ENCODE measurements at places on chromosomes 7 and 10.

GRCh38 chr7:16670021-16670420 is 24.0 kb downstream of the BZW2 start:
- no peak for DNase-seq

GRCh38 chr10:125982260-125982948 is 86.0 kb downstream of the FANK1 start:
- no peak for DNase-seq

DNA sequence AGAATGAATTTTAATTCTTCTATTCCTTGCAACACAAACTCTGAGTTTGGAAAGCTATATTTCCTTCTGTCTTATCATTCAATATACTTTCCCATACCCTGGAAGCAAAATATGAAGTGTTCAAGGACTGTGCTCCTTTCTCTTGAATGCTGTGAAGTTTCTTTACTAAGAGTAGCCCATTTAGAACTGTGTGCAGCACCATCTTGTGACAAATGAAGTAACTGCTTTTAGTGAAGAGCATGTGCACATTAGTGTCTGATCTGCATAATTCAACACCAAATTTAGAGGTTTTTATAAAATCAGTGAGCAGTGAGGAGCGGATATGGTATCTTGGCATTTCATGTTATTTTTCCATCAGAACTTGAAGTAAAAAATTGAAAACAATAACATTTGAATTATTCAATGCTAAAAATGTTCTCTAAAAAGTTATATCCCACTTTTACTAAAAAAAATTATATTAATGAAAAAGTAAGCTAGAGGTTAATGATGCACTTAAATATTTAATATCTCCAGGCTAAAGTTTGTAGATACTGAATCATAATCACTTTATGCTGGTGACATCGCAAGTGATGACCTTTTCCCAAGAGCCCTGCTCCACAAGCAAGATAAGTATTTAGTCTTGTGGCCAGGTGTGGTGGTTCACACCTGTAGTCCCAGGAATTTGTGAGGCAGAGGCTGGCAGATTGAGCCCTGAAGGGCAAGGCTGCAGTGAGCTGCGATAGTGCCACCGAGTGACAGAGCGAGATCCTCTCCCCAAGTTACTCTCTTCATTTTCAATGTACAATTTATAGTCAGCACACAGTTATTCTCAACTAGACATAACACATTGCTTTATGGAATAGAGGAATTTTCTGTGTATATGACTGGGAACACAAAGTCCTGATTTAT is 108.8 kb upstream of the PCLO start:
- DNase-seq = no peak

DNA sequence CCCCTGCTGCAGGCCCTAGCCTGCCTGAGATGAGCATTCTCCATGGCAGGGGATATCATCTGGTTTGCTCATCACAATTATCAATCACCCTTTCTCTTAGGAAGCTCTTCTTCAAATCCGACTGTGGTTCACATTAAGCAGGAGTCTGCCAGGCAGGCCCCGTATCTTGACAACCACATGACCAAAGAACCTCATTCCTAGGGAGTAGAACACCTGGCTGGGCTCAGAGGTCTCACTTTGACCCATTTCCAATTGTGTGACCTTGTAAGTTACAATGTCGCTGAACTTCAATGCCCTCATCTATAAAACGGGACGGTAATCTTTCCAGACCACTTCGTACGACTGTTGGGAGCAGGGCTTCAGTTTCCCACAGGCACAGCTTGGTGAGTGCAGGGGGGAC is 156.4 kb upstream of the PCBD1 start:
- no peak for DNase-seq

GRCh38 chr7:70525991-70526390 is 606.0 kb upstream of the GALNT17 start:
- no peak for DNase-seq

GRCh38 chr7:82382276-82382675 is 61.3 kb downstream of the CACNA2D1 start:
- no peak for DNase-seq

DNA sequence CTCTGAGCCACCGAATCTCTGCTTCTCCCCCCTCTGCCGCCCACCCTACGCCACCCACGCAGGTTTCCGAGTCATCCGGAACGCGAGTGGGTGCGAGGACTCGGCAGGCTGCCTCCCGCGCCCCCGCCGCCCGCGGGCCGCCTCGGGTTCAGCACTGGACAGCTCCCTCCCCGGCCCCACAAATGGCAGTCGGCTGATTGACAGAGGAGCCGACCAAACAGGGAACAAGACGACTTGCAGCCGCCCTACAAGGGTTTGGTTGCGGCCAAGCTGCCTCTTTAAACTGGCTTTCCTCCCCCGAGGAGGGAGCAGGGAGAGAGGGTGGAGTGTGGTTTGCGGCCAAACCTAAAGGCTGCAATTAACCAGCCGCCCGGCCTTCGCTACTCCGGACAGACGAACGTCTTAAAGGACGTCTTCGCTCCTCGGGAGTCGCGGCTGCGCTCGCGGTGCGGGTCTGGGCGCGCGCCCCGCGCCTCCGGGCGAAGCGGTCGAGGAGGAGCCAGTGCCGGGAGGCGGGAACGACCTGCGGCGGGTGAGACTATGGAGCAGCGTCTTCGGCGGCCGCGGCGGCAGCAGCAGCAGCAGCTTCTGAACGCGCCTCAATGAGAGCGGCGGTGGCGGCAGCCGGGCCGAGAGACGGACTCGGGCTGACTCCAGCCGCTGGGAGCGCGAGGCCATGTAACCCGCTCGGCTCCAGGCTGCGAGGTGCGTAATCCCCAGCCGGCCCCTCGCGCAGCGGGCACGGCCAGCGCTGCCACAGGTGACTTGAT is at the start of gene GPR158:
Gene GPR158, plus strand, starts transcription at position 541 of the 770 bp plus-strand sequence. CDS start 420 bp downstream, outside the sequence.
- DNase-seq = peak; percentile 76

GRCh38 chr10:15625261-15625660 is 94.5 kb downstream of the ITGA8 start:
- no peak for DNase-seq

DNA sequence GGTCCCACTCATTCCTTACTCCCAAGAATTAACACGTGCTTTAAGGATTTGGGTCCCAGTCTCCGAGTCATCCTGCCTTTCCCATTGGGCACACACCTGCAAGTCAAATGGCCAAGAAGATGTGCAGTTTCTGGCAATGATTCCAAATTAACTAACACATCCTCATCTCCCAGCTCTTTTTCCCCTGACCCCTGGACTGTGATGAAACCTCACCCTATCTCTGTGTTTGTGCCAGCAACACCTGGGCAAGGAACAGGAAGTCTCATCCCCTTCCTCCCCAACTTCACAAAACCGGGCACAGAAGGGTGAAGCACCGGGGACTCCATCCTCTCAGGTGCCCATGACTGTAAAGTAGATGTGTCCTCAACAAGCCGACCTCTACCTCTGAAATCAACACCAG is 54.8 kb downstream of the PLXNA4 start:
- DNase-seq = no peak

- DNase-seq = no peak
Measured at GRCh38 chr10:116653885-116654284, 33.1 kb downstream of the PNLIPRP2 start.

DNA sequence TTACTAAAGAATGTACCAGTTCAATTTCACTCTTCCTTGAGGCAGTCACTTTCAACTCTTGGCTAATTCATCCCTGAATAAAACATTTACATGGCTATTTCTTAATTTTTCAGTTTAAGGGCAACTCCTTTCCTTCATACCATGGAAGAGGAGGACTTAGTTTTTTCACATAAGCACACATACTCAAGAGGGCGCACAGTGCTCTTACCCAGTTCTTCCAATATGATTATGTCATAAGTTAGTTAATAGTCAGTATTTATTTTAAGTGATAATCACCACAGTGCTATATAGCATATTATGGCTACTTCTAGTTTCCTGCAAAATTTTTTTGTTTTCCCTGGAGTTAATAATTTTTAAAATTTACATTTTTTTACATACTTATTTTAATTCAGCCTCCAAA is 58.6 kb downstream of the SND1 start:
- no peak for DNase-seq

DNA sequence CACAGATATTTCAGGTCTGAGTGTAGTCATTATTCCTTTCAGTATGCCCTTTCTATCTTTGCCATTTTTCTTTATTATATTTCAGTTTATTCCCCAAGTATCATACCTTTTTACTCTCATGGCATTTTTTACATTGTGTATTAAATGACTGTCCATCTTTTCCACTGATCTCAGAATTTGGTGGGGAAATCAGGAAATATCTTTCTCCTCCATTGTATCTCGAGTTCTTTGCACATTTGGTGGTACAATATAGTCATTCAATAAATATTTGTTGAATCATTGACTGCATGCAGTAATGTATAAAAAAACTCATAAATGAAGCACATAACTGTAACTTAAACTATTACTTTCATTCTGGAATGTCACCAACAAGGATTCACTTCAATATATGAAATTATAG is 354.7 kb downstream of the HGF start:
- DNase-seq = no peak

GRCh38 chr10:56928714-56929113 is 567.7 kb upstream of the ZWINT start:
- DNase-seq = no peak

DNA sequence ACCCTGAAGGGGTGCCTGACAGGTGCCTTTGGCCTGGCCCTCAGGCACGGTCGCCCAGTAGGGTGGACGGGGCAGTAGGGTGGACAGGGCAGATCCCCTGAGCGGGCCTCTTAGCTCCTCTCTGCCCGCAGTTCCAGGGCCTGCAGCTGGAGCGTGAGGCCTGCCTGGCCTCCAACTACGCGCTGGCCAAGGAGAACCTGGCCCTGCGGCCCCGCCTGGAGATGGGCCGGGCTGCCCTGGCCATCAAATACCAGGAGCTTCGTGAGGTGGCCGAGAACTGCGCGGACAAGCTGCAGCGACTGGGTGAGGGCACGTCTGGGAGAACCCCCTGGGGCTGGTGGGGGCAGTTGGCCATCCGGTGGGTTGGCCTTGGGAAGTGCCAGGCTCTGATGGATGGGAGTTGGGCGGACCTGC is 1.7 kb downstream of the VPS37D start:
- DNase-seq = no peak

DNA sequence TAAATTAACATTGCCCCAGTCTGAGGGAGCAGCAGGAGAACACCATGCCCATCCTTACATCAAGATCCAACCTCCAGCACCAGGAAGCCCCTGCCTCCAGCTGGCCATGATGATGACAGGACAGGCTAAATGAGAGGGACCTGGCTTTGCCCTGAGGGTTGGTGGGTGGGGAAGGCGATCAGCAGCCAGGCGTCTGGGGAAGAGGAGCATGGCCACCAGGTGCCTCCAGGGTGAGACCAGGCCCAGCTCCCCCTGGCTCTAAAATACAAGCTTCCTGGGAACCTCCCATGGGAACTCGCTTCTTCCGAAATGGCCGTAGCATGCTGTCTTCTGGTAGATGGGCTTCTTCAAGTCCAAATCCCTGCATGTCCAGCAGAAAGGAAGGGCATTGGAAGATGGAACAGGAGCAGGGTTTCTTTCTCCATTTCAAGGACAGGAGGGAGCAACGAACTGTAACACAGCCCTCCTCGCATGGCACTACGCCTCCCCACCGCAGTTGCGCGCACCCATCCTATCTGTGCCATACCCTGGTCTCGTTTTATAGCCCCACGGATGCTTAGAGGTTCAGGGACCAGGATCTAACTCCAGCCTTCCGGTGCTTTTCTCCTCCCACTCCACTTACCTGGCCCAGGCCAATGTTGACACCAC is 15.8 kb downstream of the MAT1A start:
- DNase-seq = no peak

DNA sequence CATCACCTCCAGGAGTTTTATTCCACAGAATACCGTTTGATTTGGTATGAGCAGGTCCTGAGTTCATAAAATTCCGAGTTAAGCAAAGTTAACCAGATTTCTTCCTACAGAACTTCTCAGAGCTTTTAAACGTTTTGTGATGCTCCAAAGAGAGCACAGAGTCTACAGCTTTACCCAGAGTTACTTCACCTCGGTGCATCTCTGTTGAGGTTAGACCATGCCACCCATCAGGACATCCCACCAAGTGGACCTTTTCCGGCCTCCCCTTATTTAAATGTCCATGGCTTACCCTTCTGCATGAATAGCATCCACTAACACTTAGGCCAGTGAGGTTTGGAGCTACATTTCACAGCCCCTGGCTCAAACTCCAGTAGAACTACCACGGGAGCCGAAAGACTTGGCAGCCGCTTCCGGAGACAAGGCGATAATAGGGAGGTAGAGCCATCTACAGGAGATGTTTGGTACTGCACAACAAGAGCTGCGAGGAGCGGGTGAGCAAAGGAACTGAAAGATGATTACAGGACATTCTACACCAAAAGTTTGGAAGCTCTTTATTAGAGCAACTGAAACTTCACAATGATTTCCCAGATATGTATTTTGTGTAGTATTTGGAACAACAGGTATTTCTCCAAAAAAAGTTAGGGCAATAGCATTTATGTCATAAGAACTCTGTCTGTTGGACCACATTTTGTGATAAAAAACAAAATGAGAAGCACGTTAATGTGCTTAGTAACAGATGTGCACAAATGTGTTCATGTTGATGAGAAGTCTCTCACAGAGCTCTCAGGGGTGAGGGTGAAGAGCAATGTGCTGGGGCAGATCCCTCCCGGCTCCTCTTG is 174.7 kb downstream of the HERPUD2 start:
- no peak for DNase-seq

GRCh38 chr7:154960063-154960790 is 42.7 kb downstream of the PAXIP1 start:
- no peak for DNase-seq

DNA sequence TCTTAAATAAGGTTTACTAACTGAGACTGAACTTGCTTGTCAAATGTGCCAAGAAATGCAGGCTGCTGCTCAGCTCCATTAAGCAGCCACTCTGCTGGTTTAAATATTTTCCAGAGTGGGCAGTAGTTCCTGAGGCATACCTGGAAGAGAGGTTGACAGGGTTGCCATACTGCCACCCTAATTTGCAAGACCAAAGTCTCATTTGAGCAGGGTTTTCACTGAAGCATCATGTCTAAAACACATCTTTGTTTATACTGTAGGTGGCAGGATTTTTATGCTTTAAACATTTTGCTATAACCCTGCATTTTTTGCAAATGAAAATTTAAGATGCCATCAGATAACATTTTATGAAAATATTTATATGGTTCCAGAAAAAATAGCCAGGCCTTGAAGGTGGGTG is 618.0 kb upstream of the LRRTM3 start:
- no peak for DNase-seq

DNA sequence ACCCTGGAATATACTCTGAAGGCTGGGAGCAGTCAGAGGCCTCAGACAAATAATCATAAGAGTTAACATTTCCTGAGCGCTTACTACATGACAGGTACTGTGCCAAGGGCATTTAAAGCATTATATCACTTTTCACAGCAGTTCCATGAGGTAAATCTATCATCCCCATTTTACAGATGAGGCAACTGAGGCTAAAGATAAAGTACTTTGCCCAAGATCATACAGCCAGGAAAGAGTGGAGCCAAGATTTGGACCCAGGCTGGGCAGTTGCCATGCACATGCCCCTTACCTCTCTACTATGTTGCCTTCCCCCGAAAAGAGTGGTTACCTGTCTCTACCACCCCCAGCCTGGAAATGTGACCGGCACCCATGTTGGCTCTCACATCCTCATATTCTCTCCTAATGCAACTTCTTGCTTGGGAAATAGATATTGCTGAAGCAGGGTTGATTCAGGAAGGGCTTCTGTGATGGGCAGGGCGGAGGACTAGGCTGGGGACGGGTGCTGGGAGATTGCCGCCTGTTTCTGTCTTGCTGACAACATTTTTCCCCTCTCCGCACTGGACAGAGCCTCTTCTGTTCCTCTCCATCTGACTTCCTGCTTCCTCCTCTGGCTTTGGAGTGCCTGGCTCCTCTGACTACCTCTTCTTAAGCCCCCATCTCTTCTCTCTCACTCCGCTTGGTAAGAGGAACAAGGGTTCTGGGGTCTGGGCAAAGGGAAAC is 13.8 kb downstream of the SMO start:
- no peak for DNase-seq

GRCh38 chr7:38070718-38071117 is 107.3 kb upstream of the STARD3NL start:
- no peak for DNase-seq
